HFFc6 (cell line): ENCODE measurements at places on chromosomes 7 and 10. TPM values are rescaled to one million over a fixed set of nuclear protein-coding genes. Genes with fewer than 3 reads are reported as not detected.

DNA sequence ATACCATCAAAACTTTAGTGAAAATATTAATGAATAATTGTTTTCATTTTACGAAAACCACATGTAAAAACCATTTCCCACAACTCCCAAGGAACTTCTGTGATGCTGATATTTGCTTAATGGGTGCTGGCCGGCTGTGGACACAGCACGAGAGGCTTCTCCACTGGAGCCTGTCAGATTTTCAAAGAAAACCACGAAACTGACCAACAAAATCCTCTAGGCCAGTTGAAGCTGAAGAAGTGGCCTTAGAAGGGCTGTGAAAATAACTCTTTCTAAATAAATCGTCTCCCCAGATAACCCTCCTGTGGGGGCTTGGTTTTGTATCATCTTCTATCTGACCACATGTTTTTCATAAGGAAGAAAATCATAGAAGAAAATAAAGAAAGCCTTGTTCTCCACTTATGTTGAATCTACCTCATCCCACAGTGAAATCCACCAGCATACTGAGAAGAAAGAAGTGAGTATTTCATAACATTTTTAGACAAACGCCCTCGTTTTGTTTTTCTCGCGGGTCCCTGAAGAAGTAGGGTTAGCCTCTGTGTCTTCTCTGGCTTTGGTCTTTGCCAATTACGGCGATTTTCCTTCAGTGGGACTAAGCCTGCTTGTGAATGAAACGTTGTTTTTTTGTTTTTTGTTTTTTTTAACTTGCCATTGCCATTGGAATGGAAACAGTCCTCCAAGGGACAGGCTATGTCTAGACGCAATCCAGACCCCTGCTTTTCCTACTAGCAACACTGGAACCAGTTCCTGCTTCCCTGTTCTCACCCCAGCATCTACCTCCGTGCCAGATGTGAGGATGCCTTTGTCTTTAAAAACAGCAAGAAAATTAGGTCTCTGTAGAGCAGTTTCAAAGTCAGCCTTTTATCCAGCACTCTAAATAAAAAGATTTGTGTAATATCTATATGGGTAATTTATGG lies 123.9 kb downstream of the ADAM12 start:
- DNase-seq, result no peak

The TEX36 gene
- total RNA-seq, result not detected in 2 replicates

- DNase-seq, result no peak
These were observed 28.3 kb downstream of the CCM2 start for GRCh38 chr7:45028138-45028919.

DNA sequence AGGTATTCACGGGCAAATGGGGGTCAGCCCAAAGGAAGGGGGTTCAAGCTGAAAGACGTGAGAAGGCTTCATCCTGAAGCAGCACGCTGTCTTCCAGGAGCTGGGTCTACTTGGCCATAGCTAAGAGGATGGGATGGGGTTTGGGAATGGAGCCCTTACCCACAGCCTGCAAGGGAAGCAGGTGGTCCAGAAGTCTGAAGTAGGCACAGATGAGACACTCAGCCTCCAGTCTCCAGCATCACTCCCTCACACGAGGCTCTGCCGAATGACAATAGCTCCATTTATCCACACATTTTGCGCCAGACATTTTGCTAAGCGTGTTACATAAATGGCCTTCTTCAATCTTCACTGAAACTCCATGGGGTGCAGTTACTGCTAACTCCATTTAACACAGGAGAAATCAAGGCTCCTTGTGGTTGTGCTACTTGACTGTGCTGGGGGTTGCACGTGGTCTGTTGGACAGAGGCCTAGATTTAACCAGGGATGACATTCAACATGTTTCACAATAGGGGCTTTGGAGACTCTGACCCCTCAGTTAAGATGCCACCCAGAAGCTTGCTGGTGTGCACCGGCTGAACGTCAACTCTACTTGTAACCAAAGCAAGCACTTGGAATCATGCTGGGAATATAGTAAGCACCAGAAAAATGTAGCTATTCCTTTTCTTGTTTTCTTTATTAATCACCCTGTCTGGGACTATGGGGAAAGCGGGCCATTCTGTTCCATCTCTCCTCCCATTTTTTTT lies 85.3 kb downstream of the FAM241B start:
- peak; percentile 39 for DNase-seq

GRCh38 chr7:39539816-39540215 lies 26.4 kb upstream of the YAE1 start:
- no peak for DNase-seq

GRCh38 chr10:95273393-95274312 lies 17.1 kb downstream of the PDLIM1 start:
- peak; percentile 92 for DNase-seq

DNA sequence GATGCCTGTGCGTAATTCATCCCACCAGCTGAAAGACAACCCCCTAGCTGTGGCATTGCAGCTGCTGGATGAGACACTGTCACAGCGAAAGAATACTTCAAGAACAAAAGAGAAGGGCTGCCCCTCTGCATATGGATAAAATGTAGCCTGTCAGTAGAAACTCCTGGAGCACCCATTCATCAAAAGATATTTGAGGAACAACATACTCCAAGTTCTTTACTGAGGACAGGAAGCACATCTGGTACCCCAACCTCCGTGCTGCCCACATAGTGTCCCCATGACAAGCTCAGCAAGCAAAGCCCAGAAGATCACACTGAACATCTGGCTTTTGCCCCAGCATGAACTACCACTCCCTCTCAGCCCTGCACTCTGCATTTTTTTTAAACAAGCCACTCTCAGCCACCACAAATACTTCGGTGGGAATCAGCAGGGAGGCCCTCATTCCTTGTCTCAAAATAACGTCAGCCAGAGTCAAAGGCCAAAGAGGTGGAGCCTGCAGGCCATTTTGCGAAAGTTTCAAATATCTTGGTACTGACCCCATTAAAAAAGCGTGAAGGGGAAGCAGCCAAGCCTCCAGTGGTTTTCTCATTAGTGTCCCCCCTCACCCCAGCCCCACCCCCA lies 1.7 kb downstream of the CREB3L2 start:
- DNase-seq, result peak; percentile 92

DNA sequence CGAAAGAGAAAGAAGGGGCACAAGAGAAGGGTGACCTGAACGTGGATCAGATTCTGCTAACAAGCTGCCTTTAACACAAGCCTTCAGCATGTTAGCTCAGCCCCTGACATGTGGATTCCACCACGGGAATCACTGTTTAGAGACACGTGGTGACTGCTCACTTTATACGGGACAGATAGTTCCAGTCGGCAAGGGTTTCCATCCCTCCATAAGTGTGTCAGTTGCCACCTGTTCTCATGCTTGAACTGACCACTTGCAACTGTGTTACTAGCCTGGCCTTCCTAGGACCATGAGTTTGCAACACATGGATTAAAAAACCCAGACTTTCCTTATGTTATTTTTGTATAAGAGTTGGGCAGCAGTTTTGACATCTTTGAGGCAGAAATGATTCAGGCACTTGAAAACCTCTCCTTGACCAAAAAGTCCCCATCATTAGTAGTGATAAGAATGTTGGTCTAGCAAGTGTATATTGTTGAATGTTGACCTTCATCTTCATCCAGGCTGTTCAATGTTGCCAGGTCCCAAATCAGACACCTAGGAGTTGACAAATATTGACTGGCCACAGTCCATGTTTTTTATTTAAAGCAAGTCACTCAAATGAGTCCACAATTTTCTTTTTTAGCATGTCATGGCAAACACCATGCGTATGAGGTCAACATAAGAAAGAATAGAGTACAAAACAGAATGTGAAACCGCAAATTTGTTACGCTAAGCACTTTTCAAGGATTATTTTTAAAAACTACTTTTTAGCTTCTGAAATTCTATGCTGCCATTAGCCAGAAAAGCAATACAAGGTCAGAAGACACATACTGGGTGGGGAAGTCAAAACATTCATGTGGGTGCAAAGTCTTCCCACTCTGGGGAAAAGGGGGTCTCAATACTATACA lies 101.6 kb downstream of the ABLIM1 start:
- no peak for DNase-seq

DNA sequence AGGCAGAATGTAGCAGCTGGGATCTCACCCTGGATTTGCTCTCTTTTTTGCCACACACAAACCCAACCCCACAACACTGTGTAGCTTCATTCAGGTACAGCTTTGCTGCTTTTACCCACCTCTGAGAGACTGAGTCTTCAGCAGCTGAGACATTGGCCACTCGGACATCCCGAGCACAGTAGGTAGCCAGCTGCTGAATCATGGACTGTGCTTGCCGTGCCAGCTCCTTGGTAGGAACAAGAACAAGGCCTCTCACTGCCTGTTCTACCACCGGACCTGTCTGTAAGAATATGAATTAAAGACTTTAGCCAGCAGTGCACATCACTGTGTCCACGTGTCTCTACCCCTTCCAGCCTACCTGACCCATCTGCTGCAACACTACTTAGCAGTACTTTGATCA lies 937 bp downstream of the DDX56 start:
- DNase-seq, result no peak

- DNase-seq, result no peak
These were observed 5.1 kb upstream of the SMC3 start for GRCh38 chr10:110562348-110562747.

The OPN1SW gene
- total RNA-seq, result not detected in 2 replicates

- DNase-seq, result no peak
These were observed 5.2 kb downstream of the AGAP3 start for GRCh38 chr7:151091431-151091830.

DNA sequence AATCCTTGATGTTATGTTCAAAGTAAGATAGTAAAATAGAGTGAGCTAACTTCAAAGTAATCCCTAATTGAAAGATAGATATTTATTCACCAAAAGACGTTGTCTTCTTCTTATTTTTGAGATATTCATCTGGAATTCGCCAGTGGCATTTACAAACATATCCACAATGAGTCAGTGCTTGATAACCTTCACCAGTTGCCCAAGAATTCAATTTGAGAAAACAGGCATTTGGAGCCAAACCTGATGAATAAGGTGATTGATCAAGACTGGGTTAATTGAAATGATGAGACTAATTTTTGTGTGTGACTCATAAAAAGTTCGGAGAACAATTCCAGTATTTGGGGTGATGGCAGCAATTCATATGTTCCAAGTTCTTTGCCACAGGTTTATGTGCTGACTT lies 344.0 kb downstream of the ARL4A start:
- DNase-seq, result peak; percentile 11

DNA sequence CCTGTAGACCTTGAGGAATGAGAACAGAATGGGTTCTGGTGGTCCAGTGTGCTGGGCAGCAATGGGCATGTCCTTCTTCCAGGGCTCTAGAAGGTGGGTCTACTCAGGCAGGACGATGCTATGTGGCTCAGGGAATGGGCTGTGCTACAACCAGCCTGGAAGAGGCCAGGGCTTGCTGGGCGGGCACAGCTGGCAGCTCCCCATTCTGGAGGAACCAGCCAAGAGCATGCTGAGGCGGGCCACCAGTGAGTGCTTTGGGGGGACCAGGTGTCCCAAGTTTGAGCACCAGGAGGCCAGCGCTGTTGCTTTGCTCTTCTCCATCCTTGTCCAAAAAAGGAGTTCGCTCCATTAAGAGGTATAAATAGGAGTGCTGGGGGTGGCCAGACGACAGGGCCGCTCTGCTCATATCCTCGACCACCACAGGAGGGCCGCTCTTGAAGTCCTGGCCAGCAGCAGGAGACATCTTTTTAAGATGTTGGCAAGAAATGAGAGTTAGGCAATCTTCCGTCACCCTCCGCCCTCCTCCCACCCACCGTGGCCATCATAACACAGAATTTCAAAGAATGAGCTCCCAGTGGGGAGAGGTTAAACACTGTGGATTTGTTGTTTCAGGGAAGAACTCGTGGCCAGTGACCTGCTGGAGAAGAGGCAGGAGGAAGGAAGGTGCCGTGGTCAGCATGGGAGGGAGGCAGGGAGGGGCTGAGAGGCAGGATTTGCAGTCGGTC lies 141.3 kb downstream of the GRK5 start:
- DNase-seq, result no peak

GRCh38 chr7:37452346-37452745 lies 3.7 kb upstream of the ELMO1 start:
- DNase-seq, result no peak

- DNase-seq, result no peak
These were observed 1.2 kb downstream of the DBF4 start for GRCh38 chr7:87877366-87878040.

The TEX47 gene
- not detected in 3 replicates for total RNA-seq

The UCMA gene
- total RNA-seq, result not detected in 3 replicates

GRCh38 chr10:121734589-121735045 lies 136.4 kb upstream of the FGFR2 start:
- no peak for DNase-seq

The OR2A42 gene
- total RNA-seq, result not detected in 3 replicates

- DNase-seq, result no peak
These were observed 3.0 kb upstream of the EPHB6 start for GRCh38 chr7:142851919-142852318.

The FGF8 gene
- total RNA-seq, result not detected in 2 replicates

- DNase-seq, result no peak
These were observed 46.7 kb downstream of the PLXDC2 start for GRCh38 chr10:19862811-19863515.

The PPP1R9A gene
- total RNA-seq, result not detected in 3 replicates

GRCh38 chr10:80100861-80101695 lies 22.6 kb downstream of the TMEM254 start:
- no peak for DNase-seq

The HTR5A gene
- not detected in 3 replicates for total RNA-seq

GRCh38 chr7:26200038-26200443 lies 505 bp downstream of the HNRNPA2B1 start:
- DNase-seq, result peak; percentile 55

DNA sequence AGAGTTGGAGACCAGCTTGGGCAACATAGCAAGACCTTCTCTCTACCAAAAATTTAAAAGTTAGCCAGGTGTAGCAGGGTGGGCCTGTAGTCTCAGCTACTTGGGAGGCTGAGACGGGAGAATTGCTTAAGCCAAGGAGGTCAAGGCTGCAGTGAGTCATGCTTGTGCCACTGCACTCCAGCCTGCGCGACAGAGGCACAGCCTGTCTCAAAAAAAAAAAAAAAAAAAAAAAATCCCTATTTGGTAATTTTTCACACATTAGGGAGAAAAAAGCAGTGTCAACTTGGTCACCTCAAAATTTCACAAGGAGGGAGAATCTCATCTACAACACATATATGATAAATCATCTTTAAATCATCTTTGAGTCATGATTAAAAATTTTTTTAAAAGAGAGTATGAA lies 6.4 kb upstream of the ZNF398 start:
- DNase-seq, result no peak

- DNase-seq, result no peak
These were observed 803 bp downstream of the RAPGEF5 start for GRCh38 chr7:22356010-22356691.

DNA sequence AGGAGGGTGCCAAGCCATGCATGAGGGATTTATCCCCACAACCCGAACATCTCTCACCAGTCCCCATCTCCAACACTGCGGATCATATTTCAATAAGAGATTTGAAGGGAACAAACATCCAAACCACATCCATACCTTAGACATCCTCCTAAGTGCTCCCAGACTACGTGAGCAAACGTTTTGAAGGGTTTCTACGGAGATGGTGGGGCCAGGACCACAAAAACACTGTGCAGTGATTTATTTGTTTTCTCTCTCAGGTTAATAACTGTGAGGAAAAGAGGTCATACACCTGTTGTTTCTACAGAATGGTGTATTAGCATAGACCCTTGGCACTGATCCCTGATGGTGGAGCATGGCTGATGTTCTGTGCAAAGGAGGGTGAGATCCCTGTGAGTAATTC lies 277.8 kb downstream of the FRMD4A start:
- no peak for DNase-seq
